Prostate gland (tissue), 2 donors: ENCODE measurements at places on chromosomes 13 and 19. TPM values are rescaled to one million over a fixed set of nuclear protein-coding genes. Genes with fewer than 3 reads are reported as not detected.

Gene CTU1
- total RNA-seq, result 18.7 TPM

GRCh38 chr13:23671377-23671776 is 101.2 kb downstream of the TNFRSF19 start:
- DNase-seq, result no peak

DNA sequence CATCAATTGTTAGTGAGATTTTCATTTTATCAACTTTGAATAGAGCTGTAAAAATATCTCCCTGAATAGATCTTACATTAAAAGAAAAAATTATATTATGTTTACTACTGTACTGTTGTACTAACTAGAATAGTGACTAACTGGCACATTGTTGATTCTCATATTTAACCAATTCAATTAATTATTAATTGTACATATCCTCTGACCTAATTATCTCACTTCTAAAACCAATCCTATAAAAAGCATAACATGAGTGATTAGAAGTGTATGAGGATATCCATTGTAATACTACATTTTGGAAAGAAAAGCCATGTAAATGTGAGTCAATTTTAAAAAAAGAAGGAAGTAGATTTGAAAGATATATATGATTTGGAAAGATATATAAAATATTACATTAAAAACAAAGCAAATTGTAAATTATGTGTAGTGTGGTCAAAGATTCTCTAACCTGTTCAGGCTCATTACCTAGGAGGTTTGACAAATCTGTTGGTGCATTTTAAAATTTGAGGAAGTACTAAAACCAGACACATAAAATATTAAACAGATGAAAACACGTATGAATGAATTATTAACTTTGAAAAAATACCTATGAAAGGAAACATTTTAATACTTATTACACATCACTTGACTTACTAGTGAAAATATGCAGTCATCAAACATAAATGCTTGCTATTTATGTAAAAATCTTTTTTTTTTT is 829.8 kb upstream of the SLC10A2 start:
- DNase-seq, result no peak

GRCh38 chr19:18777301-18778075 is 13.6 kb downstream of the COMP start:
- no peak for DNase-seq

DNA sequence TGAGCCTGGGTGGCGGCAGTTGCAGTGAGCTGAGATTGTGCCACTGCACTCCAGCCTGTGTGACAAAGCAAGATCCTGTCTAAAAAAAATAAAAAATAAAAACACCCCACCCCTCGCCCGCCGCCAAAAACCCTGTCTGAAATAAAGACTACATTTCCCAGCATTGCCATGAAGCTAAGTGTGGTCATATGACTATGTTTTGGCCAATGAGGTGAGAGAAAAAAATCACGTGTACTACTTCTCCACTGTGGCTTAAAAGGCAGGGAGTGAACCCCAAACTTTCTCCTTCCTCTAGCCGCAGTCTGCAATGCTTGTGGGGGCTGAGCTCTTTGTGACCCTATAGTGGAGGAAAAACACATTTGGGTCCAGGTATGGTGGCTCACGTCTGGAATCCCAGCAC is 54.9 kb downstream of the COLGALT1 start:
- DNase-seq, result no peak

GRCh38 chr13:79501538-79502232 is 20.7 kb downstream of the NDFIP2 start:
- no peak for DNase-seq

DNA sequence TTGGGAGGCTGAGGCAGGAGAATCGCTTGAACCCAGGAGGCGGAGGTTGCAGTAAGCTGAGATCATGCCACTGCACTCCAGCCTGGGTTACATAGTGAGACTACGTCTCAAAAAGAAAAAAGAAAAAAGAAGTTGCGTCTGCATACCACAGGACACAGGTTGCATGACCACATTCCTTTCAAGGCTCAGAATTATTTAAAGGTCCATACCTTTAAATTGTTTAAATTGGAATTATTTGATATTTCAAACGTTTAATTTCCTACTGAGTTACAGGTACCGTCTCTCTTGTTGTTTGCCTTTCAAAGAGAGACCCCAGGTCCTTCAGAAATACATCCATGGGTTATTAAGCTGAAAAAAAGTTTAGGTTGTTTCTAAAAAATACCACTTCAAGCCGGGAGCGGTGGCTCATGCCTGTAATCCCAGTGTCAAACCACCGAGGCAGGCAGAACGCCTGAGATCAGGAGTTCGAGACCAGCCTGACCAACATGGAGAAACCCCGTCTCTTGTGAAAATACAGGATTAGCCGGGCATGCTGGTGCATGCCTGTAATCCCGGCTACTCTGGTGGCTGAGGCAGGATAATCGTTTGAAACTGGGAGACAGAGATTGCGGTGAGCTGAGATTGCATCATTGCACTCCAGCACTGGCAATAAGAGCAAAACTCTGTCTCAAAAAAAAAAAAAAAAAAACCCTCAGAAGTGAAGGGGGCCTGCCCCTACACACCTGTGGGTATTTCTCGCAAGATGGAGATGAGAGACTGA is 18.6 kb downstream of the ZNF816 start:
- peak; percentile 42 for DNase-seq

Gene ZMYM2
- 70.7 TPM for total RNA-seq

GRCh38 chr19:49287141-49287770 is 37.7 kb downstream of the SLC6A16 start:
- DNase-seq, result no peak

- no peak for DNase-seq
These were observed 74.3 kb upstream of the ZNF43 start for GRCh38 chr19:21910318-21910717.

DNA sequence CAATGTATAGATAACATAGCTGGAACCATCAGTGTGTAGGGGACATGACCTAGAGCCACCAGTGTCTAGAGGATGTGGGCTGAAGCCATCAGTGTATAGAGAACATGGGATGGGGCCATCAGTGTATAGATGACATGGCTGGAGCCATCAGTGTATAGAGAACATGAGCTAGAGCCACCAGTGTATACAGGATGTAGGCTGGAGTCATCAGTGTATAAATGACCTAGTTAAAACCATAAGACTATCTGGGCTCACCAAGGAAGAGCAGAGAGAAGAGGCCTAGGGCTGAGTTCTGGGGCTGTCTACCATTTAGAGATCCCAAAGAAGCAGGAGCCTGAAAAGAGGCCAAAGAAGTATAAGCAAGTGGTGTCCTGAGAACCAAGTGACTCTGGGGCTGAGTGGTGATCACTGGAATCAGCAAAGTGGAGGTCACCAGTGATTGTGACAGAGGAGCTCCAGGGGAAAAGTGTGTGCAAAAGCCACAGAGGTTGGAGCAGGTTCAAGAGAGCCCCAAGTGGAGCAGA is 41.0 kb downstream of the RFX2 start:
- DNase-seq, result no peak

GRCh38 chr13:53010374-53011105 is 18.1 kb upstream of the OLFM4 start:
- peak; percentile 81 for DNase-seq

- DNase-seq, result no peak
These were observed 406.8 kb downstream of the KLF5 start for GRCh38 chr13:73465617-73465971.

DNA sequence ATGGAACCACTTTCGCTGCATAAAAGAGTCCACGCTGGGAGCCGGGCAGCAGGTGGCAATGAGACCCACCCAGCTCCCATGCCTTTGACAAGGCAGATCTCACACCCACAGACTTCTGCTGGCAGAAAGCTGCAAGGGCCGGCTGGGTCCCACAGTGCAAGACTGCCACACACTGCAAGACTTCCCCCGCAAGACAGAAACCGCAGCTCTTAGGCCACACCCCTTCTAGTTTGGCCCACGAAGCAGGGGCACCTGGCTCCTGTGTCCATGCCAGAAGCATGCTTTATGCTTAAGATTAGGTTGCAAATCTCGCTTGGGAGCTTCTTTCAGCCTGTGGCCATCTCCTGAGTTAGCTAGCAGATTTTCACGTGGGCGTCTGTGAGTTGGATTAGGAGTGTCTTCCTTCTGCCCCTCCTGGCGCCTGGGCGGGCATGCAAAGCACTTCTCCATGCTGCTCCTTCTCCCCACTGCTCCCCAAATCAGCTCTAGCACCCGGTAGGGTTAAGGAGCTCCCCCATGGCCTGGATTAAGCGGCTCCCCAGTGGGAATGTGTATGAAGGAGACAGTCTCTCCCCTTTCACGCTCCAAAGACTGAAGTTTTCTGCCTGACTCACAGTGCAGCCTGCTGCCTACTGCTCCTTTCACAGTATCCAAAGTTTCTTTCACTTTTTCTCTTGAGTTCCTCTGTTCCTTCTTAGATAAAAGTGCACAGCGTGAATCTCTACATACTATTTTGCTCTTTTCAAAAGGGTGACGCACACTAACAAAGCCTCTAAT is 17.7 kb downstream of the GPC6 start:
- no peak for DNase-seq

- DNase-seq, result no peak
These were observed 208.3 kb upstream of the NBEA start for GRCh38 chr13:34733721-34734120.

GRCh38 chr13:113034451-113035212 is 65.6 kb downstream of the MCF2L start:
- DNase-seq, result peak; percentile 36

Gene NAT14
- total RNA-seq, result 10.8 TPM
